Foreskin keratinocyte (primary cell): ENCODE measurements at places on chromosomes 12 and 14. TPM values are rescaled to one million over a fixed set of nuclear protein-coding genes. Genes with fewer than 3 reads are reported as not detected.

The ZDHHC22 gene
- total RNA-seq, result not detected in 2 replicates

DNA sequence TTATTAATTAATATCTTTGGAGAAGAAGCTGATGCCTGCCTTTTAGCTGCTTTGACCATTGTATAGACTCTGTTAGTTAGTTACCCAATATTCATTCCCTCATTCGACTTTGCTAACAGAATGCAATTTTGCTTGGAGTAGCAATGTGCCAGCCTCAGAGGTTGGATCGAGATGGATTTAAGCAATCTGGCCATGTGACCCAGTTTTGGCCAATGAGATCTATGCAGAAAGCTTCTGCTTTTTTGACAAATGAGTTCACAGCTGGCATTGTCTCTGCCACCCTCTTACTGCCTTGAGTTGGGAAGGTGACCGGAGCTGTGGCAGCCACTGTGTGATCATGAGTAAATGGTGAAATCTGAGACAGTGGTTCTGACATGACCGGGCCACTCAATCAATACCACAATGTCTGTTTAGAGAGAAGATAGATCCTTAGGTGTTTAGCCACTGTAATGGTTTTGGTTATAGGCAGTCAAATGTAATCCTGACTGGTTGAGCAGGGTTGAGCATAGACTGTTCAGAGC is 74.9 kb upstream of the MED13L start:
- DNase-seq, result no peak

GRCh38 chr14:106417224-106418049 is 891.1 kb downstream of the TMEM121 start:
- DNase-seq, result no peak

The ASCL1 gene
- not detected in 2 replicates for total RNA-seq

DNA sequence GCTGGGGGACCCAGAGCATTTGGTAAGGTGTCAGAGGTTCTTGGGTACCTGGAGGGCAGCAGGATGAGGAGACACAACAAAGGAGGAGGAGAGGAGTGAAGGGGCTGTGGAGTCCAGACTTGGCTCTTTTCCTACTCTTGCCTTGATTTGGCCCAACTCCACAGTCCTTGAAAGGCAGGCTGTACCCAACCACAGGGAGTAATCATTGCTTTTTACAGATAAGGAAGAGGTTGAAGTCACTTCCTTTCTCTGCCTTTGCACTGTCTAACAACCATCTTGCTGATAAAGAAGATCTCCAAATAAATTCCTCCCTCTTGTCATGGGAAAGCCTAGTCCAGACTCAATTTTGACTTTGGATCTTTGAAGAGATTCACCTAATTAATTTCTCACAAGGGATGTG is 226.8 kb upstream of the HMGA2 start:
- no peak for DNase-seq

The MEG3 gene
- total RNA-seq, result 5.3 and 7.8 TPM in 2 replicates

GRCh38 chr12:32947206-32948067 is 50.9 kb upstream of the PKP2 start:
- peak; percentile 48 for DNase-seq
